ENCODE measurements at places on chromosomes 16 and 17.

- DNase-seq: no peak
Measured at GRCh38 chr17:78862073-78863023, 21.7 kb upstream of the USP36 start.

- DNase-seq: no peak
Measured at GRCh38 chr17:40328386-40328766, 19.4 kb downstream of the RARA start.

DNA sequence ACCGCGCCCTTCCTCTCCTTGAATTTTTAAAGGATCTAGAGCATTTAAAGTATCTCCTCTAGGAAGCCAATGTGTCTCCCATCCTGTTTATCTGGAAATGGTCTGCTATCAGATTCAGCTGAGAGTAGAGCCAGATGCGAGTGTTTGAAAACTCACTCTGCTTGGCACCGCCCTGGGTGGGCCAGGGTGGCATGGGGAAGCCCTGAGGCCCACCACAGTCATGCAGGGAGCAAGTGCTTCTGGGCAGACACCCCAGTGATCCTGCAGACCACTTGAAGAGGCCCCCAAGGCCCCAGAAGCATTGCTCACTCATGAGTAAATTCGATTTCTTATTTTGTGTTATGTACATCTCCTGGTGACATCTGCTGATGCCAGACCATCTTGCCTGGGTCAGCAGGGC is 8.7 kb upstream of the CACNG4 start:
- DNase-seq: no peak

DNA sequence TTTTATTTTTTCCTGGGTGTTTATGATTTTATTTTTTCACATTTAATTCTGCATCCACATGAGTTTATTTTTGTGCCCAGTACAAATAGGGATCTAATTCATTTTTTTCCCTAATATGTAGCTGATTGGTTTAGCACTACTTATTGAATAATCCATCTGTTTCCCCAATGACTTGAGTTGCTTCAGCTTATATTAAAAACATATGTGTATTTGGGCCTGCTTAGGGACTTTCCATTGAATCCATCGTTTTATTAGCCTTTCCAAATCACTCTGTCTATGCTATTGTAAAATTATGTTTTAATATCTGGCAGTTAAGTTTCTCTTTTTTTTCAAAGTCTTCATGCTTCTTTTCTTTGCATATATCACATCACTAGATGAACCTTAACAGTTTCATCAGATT is 42.2 kb downstream of the WWP2 start:
- no peak for DNase-seq

GRCh38 chr16:2985462-2985861 is 5.2 kb upstream of the PKMYT1 start:
- no peak for DNase-seq

DNA sequence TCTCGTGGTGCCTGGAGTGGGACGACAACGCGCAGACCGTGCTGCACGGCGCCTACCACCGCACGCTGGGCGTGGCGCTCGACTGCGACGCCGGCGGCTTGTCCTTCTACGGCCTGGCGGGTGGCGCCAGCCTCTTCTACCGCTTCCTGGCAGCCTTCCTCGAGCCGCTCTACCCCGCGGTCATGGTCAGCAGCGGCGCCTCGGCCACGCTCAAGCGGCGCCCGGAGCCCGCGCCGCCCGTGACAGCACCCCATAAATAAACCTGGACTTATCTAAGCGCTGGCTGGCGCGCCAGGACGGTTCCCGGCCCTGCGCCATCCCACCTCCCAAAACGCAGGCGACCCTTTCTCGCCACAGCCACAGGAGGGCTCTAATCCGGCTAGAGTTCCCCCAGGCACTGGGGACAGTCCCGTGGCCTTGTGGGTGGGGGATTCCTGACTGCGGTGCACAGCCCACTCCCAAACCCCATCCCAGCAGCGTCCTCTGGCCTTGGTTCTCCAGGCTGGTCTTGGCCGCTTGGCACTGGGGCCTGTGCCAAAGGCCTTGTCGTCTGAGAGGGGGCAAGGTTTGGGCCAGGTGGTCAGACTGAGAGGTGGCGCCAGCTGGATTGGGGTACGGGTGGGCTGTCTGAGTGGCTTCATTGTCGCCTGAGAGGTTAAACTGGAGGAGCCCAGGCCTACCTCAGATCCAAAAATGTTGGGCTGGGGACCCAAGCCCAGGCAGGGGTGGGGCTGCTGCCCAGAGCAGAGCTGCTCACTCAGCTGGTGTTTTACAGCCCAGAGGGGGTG is 10.1 kb upstream of the SLC16A5 start:
- DNase-seq: peak; percentile 23

DNA sequence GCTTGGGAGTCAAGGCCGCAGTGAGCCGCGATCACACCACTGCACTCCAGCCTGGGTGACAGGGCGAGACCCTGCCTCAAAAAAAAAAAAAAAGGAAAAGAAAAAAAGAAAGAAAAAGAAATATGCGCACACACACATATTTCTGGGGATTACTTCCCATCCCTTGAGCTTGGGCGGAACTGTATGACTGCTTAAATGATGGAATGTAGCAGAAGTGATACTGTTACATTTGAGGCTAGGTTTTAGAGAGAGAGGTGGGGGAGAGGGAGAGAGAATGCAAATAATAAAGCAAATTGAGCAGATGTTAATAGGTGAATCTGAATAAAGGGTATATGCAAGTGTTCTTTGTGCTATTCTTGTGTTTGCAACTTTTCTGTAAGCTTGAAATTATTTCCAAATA is 12.0 kb upstream of the USP32 start:
- no peak for DNase-seq

GRCh38 chr17:29155227-29155965 is 24.8 kb downstream of the MYO18A start:
- DNase-seq: no peak

DNA sequence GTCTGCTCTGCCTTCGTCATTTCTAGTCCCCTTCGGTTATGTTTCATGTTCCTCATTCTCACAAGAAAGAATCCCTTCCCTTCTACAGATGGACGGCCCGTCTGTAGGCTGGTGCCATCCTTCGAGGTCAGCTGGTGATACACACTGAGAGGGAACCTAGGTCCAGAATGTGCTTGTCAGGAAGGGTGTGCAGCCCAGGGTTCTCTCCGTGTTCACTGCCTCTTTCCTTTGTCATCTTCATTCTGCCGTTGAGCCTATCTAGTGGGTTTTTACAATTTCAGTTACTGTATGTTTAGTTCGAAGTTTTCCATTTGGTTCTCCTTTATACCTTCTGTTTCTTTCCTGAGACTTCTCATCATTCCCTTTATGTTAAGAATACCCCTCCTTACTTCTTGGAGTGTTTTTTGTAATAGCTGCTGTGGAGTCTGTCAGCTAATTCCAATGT is 18.9 kb downstream of the KIAA0513 start:
- DNase-seq: no peak

DNA sequence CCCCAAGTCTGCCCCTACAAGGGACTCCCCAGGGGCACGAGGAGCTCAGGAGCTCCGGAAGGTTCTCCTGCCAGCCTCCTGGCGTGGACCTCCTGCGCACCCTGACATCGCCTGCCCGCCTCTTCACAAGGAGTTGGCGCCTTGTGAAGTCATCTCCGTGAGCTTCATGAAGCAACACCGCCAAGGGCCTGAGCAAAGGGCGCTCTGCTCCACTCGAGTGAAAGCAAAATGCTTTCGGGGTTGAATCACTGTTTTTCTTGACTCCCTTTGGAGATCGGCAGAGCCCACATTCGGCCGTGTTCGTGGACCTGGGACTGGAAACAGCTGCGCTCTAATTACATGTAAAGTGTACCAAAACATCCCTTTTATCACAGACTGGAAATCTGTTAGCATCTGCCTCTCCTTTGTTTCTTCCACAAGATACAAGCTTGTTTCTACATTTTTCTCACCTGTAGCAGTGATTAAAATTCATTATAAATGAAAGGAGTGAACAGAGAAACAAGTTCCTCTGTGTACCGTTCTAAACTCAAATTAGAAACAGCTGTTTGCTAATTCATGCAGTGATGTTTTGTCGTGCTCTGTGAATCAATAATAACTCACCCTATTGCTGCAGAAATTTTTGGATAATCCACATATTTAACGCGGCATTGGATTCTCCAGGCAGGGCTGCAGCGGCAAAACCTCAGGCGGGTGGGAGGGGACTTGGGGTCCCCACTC is 203.3 kb downstream of the ZNF423 start:
- DNase-seq: no peak

DNA sequence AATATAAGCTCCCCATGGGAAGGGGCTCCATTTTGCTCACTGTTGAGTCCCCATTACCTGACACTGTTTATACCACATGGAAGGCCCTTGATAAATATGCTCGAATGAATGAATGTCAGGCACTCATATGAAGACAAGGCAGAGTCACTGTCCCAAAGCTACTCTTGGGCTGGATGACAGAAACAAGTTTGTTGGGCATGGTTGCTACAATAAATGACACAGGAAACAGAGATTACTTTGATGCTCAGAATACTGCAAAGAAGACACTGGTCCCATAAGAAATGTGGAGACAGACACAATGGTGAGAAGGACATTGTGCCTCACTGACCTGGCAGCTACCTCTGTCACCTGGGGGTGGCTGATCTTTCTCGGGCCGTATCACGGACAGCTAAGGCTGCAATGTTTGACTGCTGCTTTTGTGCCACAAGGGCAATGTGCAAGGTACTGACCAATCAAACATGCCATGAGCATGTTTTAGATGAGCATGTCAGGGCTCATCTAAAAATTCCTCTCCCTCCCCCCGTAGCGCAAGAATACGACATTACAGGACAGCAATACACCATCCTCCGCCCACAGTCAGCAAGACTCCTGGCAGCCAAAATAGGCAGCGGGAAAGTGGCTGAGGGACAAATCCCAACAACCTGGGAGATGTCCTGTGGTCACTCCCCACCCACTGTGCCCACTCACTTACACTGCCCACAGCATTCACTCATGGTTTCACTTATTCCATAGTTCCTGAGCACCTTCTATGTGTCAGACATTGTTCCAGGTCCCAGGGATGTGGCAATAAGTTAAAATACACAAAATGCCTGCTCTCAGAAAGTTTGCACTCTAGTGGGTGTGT is 5.0 kb downstream of the PIK3R6 start:
- no peak for DNase-seq

DNA sequence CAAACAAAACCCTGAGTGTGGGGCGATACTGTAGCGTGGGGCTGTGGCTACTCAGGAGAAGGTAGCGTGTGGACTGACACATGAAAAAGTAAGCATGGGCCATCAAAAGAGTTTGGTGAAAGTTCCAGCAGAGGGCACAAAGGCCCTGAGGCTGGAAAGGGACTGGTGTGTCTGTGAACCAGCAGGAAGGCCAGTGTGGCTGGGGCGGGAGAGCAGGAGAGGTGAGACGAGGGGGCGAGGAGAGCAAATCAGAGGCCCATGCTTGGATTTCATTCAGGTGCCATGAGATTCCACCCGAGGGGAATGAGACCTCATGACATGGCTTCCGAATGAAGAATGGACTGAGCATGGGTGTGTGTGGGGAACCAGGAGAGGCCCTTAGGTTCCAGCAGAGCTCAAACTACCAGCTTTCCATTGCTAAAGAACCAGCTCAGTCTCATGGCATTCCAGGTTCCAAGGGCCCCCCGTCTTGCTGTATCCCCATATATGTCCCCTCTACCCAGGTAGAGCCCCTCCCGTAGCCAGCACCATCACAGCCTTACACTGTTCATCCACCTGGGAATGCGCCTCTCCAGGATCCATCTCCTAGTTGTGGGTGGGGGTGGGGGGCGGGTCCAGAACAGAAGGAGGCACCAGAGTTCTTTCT is 31.1 kb downstream of the TRPV2 start:
- no peak for DNase-seq

GRCh38 chr17:27631897-27632725 is 1.1 kb downstream of the LGALS9 start:
- no peak for DNase-seq

GRCh38 chr16:28567292-28567691 is 13.6 kb downstream of the SGF29 start:
- no peak for DNase-seq

DNA sequence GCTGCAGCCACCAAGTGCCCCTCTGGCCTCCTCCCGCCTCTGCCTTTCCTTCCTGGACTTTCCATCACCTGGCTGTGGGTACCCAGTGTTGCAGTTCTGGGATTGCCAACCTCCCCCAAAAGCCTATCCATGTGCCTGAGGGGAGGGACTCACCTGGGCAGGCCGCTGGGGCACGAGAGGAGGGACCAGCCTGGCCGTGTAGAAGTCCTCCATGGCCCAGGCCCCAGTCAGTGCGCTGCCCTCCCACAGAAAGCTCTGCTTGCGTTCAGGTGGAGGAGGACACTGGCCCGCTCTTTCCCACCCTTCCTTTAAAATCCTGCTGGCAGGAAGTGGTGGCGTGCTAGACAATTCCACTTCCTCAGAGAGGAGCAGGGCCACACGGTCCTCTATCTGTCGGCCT is 14.2 kb downstream of the SLX4 start:
- no peak for DNase-seq

GRCh38 chr16:49261930-49262329 is 19.7 kb downstream of the CBLN1 start:
- no peak for DNase-seq

- DNase-seq: no peak
Measured at GRCh38 chr16:35011-35677, 18.3 kb downstream of the POLR3K start.

GRCh38 chr17:66727634-66728570 is 107.0 kb upstream of the CACNG5 start:
- DNase-seq: peak; percentile 25

- DNase-seq: no peak
Measured at GRCh38 chr16:50166511-50167500, 13.7 kb downstream of the TENT4B start.

- no peak for DNase-seq
Measured at GRCh38 chr17:13355054-13355453, 246.7 kb downstream of the HS3ST3A1 start.

DNA sequence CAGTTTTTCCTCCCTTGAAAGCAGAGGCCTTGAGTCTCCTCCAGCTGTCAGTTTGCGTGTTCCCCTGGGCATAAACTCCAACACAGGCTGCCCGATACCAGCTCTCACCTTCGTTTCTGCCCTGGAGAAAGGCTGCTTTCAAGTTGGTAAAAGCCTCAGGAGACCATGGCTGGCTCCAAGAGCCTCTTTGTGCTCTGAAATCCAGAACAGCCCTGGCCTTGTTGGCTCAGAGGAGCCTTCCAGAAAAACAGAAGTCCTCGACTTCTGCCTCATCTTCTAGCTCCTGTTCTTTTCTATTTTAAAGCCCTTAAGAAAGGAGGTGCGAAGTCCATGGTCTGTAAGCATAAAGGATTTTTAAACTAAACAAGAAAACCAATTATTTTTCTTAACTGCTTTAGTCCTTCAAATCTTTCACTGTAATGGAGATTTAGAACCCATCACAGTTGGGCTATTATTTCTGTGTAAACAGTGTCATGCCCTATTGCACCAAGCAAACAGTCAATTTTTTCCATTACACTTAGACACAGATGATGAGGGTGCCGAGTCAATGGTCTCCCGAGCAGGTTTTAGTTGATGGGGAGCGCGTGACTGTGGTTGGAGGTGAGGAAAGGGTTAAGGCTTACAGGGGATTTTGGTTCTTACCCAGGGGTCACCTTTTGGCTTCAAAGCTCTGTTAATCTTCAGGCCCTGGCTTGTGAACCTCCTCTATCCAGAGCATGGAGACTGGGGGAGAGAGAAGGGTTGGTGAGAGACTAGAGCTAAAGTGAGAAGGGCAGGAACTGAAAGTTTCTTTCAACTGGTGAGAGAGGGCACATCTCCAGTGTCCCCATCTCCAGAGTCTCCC is 212.8 kb downstream of the MSI2 start:
- no peak for DNase-seq

- DNase-seq: no peak
Measured at GRCh38 chr16:24988593-24989338, 26.4 kb downstream of the ARHGAP17 start.
